ENCODE measurements at places on chromosomes 5 and 9. TPM values are rescaled to one million over a fixed set of nuclear protein-coding genes. Genes with fewer than 3 reads are reported as not detected.

Gene PCDHGA3
- total RNA-seq = 1.5 TPM

Gene IRX2
- 0.33 TPM for total RNA-seq

Gene ANXA2R
- 3.1 TPM for total RNA-seq

Gene PURA
- total RNA-seq = 19.0 TPM

Gene REEP2
- total RNA-seq = 14.4 TPM

All from fibroblast of lung (primary cell).